ENCODE measurements at places on chromosomes 4 and X.

DNA sequence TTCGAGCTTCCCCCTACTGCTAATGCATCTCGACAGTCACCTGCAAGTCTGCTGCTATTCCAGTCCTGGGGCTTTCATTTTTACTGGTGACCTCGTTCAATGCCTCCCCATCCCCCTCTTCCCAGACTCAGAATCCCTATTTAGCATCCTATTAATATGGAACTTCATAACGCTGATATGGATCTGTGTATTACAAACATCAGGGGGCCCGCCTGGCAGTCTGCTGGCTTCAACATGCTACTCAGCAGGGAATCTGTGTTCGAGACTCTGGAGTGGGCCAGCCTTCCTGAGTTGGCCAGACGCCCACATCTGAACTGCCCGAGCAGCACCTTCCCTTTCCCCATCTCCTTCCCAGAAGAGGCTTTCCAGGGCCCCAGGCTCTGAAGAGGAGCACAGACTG lies 173.9 kb upstream of the PPARGC1A start:
- DNase-seq, result no peak

GRCh38 chr4:124961138-124961750 lies 248.7 kb upstream of the ANKRD50 start:
- no peak for DNase-seq

DNA sequence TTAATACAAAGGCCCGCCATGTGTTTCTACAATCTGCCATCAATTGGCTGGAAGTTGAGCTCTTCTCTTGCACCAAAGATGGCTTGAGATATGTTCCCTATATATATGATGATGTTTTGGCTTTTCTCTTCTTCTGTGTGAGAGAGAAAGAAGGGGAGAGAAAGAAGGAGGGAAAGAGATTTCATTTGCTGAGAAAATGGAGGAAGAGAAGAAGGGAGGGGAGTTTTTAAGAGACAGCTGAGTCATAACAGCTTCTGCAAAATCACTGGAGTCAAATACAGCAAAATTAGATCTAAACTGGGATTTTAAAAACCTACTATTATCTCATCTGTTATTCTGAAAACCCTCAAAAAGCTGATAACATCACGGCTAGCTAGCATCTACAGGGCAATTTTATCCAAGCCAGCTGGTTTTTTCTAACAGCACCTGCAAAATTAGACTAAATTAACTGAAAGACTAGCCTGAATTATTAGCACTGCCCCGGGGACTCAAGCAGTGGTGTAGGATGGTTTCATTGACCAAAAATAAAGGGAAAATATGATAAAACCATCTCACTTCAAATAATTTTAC lies 647.6 kb upstream of the ACTRT1 start:
- no peak for DNase-seq

DNA sequence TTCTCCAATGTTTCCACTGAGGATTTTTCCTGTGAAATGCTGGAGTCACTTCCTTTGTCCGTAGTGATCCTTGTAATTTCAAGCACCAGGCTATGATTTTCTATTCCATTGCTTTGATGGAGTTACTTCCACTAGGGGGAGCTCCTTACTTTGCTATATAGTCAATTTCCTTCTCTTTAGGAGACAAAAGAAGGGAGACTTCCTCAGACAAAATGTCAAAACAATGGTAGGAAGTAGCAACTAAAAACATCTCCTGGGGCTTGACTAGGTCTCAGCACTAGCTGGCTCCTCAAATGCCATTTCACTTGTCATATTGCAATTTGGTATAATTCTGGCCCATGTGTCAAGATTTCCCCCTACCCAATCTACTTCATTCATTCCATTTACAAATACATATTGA lies 24.1 kb downstream of the ZCCHC12 start:
- DNase-seq, result no peak
